ENCODE measurements at places on chromosomes 12 and 14.

GRCh38 chr12:51687614-51688013, 96.6 kb downstream of the SCN8A start:
- DNase-seq, result no peak

- no peak for DNase-seq
Measured at GRCh38 chr14:103304706-103305105, 29.3 kb upstream of the EIF5 start.

DNA sequence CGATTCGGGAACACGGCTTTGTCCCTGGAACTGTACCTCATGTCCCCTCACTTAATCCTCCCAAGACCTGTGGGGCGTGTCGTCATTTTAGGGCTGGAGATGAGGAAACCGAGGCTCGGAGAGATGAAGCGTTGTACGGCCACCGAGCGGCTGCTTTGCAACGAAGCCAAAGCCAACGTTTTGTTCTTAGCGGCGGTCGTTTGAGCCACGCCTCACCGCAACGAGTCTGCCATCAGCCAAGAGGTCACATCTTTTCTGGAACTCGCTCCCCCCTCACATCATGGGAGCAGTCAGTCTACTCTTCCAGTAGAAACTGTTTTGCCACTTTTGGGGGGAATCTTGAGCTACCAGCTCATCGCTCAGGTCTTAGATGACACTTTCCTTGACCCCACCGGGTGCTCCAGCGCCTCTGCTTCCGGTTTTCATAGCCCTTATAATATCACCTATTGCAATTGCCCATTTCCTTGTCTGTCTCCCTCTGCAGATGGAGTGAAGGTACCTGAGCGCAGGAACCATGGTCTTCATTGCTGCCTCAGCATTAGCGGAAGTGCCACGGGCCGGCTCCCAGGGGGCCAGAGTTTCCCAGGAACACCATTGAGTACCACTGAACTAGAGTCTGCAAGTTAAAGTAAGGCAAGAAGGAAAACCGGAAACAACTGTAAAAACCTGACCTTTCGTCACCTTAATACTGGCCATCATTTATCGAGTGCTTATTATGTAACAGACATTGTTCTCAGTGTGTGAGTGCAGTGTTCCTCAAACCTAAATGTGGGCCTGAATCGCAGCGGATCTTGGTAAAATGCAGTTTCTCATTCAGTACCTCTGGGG, 19.6 kb downstream of the NINJ2 start:
- DNase-seq, result no peak

DNA sequence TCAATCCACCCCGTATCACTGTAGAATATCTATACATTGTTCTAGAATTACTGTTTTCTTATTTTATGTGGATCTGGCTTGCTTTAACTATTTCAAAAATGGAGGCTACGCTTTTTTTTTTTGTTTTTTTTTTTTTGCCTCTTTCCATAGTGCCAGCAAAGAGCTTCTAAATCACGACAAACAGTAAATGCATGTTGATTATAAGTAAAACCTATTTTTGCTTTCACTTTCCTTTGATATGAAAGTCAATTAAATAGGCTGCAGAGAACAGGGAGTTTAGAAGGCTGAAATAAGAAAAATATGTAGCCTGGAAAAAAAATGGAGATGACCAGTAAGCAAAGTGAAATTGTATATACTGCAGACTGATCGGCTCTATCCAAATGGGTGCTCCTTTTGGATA, 112.3 kb upstream of the AMIGO2 start:
- DNase-seq, result no peak

GRCh38 chr12:9943240-9943639, 11.1 kb upstream of the CLEC2A start:
- DNase-seq, result no peak

- peak; percentile 12 for DNase-seq
Measured at GRCh38 chr14:61860294-61860918, 98.2 kb downstream of the SNAPC1 start.

DNA sequence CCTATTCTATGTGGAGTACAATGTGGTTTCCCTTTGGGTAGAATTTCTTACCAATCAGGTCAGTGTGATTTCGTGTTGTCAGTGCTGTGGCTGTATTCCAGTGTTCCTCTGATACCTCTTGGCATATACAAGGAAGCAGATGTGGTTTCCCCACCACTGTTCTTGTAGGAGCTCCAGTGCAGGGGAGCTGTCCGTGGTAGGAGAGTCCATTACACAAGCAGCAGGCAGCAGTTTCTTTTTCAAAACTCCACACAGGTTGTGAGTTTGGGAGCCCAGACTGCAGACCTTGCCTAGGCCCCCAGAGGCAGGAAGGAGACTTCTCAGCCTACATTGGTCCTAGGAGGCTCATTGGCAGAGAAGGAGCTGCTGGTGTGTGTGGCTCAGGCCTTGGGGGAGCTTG, 452.8 kb downstream of the AACS start:
- no peak for DNase-seq

GRCh38 chr12:6952121-6952862, 1.1 kb downstream of the PTPN6 start:
- no peak for DNase-seq

GRCh38 chr14:101047326-101047725, 143.8 kb upstream of the RTL1 start:
- DNase-seq, result no peak

DNA sequence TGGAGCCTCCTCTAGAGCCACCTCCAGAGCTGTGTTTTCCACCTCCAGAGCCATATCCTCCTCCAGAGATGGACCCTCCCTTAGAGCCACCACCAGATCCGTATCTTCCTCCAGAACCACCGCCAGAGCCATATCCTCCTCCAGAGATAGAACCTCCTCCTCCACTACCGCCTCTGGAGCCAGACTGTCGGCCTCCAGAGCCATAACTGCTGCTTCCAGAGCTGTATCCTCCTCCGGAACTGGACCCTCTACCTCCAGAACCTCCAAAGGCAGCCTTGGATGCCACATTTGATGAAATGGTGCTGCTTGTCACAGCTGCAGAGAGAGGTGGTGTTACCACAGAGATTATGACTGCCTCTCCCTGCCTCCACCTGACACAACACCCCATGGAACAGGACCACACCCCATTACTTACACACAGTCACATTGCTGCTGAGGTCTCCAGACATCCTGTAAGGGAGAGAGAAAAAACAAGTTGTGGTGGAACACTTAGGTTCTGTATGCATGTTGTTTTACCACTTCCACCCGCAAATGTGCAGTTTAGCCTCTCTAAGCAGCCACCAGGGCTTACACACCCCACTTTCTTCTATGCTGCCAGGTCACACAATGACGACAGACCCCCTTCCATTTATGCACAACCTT, 6.8 kb downstream of the KRT2 start:
- no peak for DNase-seq

- no peak for DNase-seq
Measured at GRCh38 chr12:27772328-27773049, 7.5 kb upstream of the KLHL42 start.

GRCh38 chr14:63134801-63135200, 69.4 kb upstream of the RHOJ start:
- no peak for DNase-seq

DNA sequence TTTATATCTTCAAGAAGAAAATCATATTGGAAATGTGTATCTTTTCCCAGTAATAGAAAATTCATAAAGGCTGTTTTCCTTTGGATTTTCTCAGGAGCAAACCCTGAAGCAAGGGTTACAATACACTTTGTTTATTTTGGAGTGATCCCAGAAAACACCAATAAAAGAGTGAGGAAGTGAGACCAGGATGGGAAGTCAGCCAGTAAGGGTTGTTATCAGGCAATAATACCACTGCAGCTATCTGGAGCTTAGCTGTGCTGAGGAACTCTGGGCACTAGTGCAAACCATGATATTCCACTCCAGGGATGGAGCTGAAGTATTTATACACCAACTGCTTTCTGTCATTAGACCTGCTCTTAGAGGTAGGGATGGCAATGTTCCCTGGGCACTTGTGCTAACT, 1002.3 kb downstream of the FLRT2 start:
- DNase-seq, result no peak

GRCh38 chr14:58718226-58719205, 80.8 kb downstream of the DACT1 start:
- DNase-seq, result no peak

- DNase-seq, result no peak
Measured at GRCh38 chr14:73244541-73245290, 7.4 kb downstream of the PAPLN start.

GRCh38 chr14:61472801-61473376, 151.5 kb downstream of the PRKCH start:
- DNase-seq, result no peak

DNA sequence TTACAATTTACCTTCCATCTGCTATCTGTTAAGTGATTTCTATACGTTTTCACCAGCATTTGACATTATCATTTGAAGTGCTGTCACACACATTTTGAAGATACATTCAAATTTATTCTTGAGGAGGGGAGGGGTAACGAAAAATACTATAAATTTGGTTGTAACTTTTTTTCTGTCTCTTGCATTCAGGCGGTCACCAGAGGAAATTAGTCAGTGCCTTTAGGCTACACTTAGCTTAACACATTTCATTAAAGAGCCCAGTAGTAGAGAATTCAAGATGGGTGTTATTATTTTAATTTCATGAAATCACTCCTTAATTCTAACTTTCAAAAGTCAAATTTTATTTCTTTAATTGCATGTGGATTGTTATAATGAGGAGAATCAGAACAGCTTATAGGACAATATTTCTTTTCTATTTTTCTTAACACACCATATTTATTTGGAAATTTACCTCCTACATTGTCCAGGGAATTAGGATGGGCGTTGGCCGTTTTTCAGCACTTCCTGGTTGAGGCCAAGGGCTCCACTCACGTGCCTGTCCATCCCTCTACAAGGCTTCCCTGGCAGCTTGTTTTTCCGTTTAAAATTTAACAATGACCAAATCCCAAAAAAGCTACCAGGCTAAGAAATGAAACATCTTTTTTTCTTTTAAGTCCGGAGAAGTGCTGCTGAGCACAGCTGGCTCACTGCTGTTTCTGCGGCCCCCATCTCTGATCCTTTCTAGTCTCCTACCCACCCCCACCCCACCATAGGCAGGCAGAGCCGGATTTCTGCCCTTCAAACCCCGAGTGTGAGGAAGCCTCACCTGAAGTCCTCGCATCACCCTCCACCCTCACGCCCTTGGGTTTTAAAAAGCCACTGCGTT, 1.1 kb upstream of the FAR2 start:
- peak; percentile 11 for DNase-seq

DNA sequence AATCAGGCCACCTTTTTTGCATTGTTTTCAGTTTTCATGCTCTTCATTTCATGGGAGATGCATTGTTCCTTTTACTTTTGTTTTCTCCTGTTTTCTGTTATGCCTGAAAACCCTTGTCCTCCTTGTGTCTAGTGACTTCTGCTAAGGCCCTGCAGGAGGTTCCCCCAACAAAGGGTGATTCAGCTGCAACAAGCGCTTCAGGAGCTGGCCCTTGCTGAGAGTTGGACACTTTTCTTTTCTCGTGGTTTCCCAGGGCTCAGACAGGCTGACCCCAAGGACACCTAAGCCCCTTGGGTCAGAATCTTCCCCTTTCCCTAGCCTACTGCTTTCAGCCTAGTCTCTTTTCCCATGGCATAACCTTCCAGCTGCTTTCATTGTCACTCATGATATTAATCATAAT, 98.9 kb downstream of the PLXNC1 start:
- no peak for DNase-seq

DNA sequence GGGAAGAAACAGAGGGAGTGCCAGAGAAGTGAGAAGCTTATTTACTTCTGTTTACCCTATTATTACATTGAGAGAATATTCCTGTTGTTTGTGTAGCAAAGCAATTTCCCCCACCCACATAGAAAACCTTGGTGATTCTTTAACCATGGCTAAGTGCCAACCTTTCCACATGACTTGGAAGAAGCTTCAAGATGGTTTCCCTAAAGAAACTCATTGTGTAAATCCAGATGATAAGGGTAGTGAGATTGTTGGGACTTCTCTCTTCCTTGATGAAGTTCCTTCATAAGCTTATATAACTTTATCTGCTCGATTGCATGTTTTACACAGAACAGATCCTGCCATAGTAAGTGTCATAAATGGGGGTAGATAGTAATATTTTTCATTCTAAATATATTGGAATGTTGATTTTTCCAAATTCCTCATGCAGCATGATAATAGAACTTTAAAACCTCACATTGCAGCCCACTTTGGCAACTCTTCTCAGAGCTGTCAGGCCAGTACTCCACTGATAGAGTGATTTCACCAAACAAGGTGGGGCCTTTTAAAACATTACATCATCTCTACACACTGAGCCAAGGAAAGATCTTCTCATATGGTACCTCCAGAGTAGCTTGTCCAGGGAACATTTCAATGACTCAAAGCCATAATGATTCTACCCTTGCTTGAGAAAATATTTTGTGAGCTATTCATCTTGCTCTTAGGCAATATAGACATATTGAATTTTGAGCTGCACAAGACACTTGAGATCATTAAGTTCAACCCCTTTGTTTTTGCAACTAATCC, 47.8 kb upstream of the KIF21A start:
- DNase-seq, result no peak

DNA sequence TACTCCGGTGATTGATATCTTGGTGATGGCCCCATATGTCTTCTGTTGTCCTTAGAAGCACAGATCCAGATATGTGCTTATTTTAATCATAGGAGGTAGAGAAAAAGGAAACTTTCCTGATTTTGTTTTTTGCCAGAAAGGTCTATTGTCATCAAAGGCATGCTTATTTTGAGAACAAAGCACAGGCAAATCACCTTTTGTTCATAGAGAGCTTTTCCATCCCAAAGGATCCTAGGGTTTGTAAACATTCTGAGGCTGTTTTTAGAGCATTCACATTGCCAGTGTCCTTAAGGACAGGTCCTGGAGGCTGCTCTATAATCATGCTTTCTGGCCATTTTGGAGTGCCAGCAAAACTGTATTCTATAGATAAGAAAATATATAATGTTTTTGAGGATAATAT, 148.5 kb upstream of the SEL1L start:
- DNase-seq, result no peak

DNA sequence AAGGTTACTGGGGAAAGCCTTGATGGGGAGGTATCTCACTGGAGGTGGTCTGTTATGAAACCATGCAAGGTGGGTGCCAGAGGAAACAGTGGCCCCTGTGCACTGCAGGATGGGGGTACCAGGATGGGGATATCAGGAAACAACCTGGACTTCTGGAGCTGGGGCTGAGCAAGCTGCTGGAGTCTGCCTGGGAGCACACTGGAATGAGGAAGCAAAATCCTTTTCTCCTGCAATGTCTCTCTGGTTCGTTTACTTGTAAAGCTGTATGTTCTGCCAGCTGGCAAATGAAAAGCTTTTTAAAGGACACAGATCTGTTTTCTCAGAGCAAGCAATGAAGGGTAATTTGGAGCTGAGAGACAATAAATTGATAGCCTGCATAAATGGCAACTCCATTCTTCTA, 23.2 kb upstream of the SERPINA1 start:
- no peak for DNase-seq

DNA sequence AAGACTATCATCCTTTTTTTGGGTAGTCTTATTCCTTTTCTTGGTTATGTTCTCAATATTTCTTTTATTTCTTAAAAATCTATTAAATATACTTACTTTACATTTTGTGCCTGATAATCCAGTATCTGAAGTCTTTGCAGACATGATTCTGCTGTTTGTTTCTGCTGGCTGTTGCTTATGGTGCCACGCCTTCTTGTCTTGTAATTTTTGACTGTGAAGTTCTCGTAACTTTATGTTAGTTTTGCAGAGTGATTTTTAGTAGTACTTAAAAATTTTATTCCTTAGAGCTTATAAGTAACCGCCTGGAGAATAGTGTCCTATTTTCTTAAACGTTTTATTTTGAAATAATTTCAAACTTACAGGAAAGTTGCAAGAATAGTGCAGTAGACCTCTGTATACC, 10.5 kb downstream of the FRS2 start:
- no peak for DNase-seq

- no peak for DNase-seq
Measured at GRCh38 chr12:13197526-13198143, 1.1 kb downstream of the EMP1 start.
